ENCODE measurements at places on chromosomes 1 and 21.

- no peak for DNase-seq
These were observed 587.9 kb downstream of the ADGRL2 start for GRCh38 chr1:82388679-82389078.

DNA sequence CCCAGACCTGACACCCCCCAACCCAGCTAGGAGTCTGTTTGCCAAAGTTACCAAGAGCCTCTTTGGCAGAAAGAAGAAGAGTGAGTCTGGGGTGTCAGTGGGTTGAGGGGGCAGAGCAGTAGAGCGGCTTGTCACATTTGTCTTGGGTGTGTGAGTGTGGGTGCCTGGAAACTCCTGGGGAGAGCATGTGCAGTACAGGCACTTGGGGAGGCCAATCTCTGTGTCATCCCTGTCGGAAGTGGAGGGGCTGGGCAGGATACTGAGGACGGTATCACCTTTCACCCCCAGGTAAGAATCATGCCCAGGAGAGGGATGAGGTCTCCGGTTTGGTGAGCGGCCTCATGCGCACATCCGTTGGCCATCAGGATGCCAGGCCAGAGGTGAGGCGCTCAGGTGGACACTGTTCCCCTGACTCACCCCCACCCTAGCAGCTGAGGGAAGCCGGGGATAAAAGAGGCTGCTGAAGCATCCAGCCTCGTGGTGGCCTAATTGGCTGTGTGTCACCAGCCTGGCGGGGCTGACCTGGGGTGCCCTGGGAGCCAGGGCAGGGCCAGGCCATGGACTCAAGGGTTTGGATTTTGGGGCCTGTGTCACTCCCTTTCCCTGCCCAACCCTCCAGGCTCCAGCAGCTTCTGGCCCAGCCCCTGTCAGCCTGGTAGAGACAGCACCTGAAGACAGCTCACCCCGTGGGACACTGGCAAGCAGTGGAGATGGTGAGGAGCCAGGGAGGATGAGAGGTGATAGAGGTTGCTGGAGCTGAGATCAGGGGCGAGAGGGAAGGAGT, 3.3 kb downstream of the PLK3 start:
- no peak for DNase-seq

- DNase-seq, result no peak
These were observed 73.2 kb upstream of the CNIH3 start for GRCh38 chr1:224542783-224543440.

DNA sequence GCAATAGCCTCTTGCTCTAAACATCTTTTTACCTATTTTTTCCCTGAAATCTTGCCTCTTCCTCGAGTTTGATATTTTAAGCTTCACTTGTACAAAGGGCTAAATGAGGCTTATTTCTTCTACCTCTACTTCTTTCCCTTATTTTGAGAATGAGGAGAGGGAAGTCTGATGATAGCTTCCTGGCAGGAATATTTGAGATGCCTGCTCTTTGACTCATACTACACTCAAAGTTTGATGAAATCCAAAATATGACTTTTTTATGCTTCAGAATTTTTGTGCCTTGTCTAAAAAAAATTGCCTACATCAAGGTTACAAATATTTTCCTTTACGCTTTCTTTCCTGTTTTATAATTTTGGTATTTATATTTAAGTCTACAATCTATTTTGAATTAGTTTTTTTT, 624.4 kb upstream of the PLXNA2 start:
- no peak for DNase-seq

GRCh38 chr1:8411803-8412182, 93.9 kb downstream of the SLC45A1 start:
- no peak for DNase-seq

DNA sequence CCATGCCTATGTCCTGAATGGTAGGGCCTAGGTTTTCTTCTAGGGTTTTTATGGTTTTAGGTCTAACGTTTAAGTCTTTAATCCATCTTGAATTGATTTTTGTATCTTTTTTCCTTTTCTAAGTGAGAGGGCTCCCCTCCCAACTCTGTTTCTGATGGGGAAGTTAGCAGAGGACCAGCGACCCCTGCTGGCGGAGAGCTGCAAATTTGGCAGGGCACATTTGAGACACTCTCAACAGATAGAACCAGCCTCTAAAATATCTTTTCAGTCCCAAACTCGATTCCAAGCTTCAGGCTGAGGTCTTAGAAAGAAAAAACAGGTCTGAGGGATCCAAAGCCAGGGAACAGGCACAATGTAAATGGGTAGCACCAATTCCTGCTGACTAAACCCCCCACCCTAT, 32.5 kb downstream of the LRRC3 start:
- no peak for DNase-seq

- DNase-seq, result peak; percentile 62
These were observed 34.9 kb downstream of the ECE1 start for GRCh38 chr1:21255284-21255942.

DNA sequence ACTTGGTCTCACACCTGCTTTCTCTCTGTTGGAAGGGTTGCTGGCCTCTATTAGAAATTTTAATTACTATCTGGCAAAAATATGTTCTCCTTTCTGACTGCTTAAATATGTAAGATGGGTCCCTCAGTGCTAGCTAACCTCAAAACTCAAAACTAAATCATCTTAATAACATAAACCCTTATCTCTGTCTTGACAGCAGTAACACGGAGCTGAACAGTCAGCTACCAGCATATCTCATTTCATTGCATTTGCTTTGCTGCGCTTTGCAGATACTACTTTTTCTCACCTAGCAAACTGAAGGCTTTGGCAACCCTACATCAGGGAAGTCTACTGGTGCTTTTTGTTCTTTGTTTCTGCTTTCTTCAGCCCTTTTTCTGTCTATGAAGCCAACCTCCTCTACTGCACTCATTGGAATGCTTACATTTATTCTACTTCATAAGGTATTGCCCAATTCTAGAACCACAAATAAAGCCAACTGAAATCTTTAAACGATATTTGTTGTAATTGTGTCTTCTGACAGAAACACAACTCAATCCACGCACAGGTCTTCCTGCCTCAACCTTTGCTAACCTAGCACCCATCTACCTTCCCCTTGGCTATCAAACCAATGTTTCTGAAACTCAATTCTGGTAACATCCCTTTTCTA, 95.6 kb downstream of the RERE start:
- no peak for DNase-seq

Measured in HuH-7.5 (cell line).